ENCODE measurements at places on chromosomes 3 and 15.

GRCh38 chr3:106208967-106209366 is 340.2 kb upstream of the CBLB start:
- no peak for DNase-seq

DNA sequence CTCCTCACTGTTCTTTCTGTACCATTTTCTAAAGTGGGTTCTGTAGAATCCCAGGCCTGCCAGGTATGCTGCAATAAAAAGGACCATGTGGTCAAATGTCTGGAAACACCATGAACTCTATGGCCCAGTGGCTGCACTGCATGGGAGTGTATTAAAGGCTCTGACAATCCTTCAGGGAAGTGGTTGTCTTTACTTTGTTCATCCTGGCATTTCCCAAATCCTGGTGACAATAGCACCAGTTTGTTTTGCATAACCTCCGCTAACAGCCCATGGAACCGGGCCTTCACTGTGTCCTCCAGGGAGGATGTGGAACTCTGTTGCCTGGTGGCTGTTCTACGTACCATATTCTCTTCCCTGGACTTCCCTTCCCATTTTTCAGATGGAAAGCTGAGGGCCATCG is 11.2 kb upstream of the DUSP7 start:
- no peak for DNase-seq

GRCh38 chr3:44280631-44281030 is 38.9 kb downstream of the TOPAZ1 start:
- DNase-seq = no peak

DNA sequence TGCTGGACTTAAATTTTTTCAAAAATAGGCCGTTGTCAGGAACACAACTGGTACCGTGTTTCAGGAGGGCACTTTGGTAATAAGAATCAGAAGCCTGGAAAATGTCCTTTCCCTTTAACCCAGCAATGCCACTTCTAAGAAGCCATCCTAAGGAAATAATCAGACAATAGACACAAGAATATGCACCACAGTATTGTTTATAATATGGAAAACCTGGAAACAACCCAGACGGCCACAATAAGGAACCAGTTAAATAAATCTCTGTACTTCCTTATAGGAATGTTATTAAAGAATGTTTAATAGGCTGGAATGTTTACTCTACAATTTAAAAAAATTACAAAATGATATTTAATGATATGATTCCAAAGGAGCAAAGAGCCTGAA is 30.4 kb upstream of the ATP1B3 start:
- DNase-seq = no peak

- no peak for DNase-seq
Measured at GRCh38 chr15:32828507-32829186, 110.8 kb downstream of the GREM1 start.

DNA sequence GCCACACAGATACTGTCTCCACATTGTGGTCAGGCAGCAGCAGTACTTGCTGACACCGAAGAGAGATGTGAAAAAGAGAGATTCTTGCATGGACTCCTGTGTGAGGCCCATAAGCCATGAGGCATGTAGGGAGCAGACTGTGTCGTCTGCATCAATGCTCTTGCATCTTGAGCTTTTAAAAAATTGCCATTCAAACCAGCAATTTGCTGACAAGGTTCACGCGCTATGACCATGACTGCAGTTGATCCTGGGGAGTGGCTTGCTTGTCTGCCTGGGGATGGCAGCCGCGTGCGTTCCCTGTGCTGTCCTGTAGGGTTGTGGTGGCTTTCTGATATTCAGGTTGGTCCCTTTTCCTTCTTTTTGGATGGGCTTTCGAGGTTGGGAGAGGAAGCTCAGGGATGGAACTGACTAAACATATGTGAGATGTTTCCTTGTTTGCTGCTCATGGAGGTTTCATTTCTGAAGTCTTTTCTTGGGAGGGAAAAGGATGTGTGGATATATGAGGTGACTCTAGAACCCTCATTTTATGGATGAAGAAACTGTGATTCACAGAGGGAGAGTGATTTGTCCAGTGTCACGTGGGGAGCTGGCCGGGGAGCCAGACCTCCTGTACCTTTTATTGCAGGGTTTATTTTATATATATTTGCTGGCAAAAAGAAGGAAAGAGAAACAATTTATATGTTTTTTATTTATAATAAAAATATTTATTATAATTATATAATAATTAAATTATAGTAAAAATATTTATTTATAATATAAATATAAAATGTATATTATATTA is 48.6 kb downstream of the LPP start:
- DNase-seq = no peak

DNA sequence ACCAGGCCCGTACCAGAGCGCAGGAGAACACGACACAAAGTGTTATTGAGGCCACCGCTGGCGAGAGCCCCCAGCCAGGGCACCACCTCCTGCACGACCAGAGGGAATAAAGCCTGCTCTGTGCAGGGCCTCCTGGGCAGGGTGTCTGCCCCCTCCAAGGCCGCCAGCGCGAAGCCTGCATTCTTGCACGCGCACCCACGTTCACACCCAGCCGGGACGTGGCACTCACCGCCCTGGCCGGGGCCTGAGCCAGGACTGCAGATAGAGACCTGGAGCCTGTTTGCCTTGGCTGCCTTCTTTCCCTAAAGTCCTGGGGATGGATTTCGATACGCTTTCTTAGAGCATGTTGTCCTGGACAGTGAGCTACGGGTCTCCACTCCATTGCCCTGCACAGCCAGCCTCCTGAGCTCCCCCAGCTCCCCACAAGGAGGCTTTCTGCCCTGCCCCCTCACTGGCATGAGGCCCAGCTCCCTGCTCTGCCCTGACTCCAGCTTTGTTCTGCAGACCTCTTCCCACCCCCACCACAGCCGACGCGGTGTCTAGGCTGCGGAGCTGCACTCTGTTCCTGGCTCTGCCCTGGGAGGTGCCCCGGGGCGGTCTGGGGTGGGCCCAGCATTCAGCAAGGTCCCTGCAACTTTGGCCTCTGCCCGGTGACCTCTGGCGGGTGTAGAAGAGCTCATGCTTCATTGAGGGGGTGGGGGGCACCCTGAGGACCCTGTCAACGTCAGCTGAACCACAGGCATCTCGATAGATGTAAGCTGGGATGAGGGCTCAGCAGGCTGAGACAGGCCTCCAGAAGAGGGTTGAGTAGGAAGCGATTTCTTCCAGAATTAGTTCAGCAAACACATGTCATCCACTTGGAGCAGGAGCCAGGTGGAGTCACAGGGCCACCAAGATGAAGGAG is 145.0 kb downstream of the LRRK1 start:
- peak; percentile 40 for DNase-seq

- no peak for DNase-seq
Measured at GRCh38 chr15:66872405-66872804, 170.4 kb downstream of the SMAD6 start.

DNA sequence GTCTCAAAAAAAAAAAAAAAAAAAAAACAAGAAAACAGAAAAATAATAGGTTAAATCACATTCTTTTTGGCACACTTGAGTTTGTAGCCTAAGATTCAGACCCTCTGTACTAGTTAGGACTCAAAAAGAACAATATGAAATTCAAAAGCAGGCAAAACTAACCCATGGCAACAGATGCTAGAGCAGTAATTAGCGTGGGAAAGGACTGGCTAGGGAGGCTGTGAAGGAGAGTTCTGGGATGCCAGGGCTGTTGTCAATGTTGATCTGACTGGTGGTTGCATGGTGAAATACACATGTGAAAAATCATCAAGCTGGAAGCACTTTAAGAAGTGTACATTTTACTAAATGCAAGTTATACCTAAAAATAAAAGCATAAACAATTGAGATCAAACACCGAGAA is 35.6 kb downstream of the KLHL6 start:
- DNase-seq = no peak

DNA sequence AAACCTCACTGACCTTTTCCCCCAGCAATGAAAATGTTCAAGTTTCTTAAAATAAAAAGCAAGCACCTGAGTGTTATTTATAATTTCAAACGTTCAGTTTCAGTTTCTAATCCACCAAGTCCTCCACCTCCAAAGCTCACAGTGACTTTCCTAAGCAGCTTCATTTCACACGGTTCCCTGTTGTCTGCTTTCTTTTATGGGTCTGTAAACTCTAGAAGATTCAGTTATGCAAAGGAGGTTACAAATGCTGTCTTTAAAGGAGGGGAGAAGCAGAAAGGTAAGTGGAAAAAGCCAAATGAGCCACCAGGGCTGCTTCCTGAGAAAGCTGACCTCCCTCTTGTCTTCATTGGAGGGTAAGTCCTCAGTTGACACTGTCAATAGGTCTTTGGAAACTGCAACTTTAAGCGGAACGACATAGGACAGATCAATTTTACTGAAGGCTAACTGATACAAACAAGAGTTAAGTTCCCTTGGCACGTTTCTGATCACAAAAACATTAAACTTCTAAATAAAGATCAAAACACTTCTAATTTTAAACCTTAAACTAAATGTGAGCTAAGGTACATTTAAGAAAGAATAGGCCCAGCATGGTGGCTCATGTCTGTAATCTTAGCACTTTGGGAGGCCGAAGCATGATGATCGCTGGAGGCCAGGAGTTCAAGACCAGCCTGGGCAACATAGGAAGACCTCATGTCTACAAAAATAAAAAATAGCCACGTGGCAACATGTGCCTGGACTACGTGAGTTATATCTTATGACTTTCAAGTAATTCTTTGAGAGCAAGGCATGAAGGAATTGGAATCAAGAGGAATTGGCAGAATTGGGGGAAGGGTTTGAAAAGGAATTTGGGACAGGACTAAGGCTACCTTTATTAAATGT is 151.9 kb upstream of the UBE2E1 start:
- no peak for DNase-seq

GRCh38 chr3:173399044-173399443 is 1.5 kb downstream of the NLGN1 start:
- no peak for DNase-seq

DNA sequence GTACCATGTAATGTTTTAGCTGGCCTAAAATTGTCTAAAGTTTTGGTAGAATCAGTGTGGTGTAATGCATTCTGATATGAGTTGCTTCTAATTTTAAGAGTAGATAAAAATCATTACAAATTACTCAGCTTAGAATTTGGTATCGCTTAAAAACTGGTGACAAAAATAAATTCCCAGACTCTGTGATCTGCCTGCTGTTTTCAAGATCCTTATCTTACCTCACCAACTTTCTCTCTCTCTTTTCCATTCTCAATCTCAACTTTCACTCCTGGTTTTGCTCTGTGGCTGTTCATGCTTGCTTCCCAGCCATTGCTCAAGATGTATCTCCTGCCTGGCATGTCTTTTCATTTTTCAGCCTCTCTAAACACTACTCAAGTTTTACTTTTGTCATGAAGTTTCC is 45.7 kb downstream of the TCF12 start:
- DNase-seq = no peak

DNA sequence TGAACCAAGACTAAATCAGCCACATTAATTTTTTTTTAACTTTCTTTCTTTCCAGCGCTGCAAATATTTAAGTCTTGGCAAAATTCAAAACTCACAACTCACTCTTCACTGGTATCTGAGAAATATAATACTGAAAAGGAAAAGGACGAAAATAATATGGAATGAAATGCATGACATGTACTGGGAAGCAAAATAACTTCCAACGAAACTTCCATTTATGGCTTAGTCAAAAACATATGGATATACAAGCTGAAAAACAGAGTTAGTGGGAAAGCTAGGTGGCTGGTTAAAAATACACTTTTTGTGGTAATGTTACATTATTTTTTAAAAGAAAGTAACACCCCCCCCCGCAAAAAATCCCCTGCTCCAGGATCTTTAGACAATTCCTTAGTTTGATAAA is 86.1 kb downstream of the TM4SF4 start:
- no peak for DNase-seq

GRCh38 chr15:90000186-90001001 is 730 bp upstream of the ZNF710 start:
- no peak for DNase-seq

DNA sequence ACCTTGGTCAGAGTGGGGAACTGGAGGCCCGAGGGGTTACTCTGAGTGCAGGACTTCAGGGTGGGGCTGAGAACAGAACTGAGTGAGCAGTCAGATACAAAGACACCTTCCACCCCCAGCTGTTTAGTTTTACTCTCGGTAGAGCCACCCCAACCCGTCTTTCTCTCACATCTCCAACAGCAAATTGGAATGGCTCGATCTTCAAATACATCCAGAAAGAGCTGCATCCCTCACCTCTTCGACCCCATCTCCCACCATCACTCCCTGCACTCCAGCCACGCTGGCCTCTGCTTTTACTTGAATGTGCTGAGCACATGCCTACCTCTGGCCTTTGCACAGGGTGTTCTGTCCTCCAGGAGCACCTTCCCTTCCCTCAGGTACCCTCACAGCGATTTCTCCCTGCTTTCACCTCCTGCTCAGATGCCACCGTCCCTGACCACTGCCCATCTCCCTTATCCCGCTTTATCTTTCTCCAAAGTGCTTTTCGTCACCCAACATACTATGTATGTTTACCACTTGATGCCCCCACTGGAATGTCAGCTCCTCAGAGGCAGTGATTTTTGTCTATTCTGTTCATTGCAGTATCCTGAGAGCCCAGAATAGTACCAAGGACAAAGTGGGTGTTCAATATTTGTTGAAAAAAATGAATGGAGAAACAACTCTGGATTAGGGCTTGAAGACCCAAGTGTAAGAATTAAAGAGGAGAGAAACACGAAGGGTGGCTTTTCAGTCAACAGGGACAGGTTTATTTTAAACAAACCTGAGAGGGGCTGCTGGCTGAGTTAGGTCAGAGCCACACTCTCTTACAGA is 4.4 kb downstream of the CHCHD4 start:
- DNase-seq = no peak

- DNase-seq = no peak
Measured at GRCh38 chr3:171375666-171376595, 84.3 kb downstream of the TNIK start.

- DNase-seq = no peak
Measured at GRCh38 chr3:47888986-47889757, 86.2 kb downstream of the DHX30 start.

GRCh38 chr3:47042231-47042791 is 62.8 kb downstream of the NBEAL2 start:
- no peak for DNase-seq
